SK-N-SH (cell line): ENCODE measurements at places on chromosomes 1 and 21. TPM values are rescaled to one million over a fixed set of nuclear protein-coding genes. Genes with fewer than 3 reads are reported as not detected.

The ZNF644 gene
- polyA plus RNA-seq, result 5.6 and 6.8 TPM in 2 replicates

The PLA2G5 gene
- not detected in 2 replicates for polyA plus RNA-seq

The ZYG11A gene
- 0.41 TPM in 2 replicates for polyA plus RNA-seq

The SNX7 gene
- 16.0 and 51.3 TPM in 2 replicates for polyA plus RNA-seq

The ESRRG gene
- 0.26 and 0.57 TPM in 2 replicates for polyA plus RNA-seq

DNA sequence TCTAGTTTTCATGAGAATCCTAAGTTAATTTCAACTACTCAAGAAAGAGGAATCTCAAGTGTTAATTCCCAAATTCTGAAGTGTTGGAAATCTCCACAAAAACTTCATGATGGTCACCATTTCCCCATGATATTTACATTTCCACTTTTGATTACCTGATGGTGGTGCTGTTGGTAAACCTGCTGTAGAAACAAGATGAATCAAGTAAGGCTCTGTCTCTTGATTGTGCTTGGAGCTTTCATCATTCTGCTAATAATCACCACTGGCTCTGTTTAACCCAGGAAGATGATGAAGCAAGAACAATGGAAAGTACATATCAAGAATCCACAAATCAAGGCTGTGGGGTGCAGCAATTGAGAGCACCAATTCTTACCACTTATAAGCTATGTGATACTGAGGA, 77.8 kb downstream of the C4BPA start:
- H3K27me3 ChIP-seq, result peaks cover 4% of the 10 kb centered on the region; the same call in 1 of the 2 replicates
- no peaks in the 10 kb centered on the region for H3K4me1 ChIP-seq
- no peak overlapping the region for H3K27ac ChIP-seq

DNA sequence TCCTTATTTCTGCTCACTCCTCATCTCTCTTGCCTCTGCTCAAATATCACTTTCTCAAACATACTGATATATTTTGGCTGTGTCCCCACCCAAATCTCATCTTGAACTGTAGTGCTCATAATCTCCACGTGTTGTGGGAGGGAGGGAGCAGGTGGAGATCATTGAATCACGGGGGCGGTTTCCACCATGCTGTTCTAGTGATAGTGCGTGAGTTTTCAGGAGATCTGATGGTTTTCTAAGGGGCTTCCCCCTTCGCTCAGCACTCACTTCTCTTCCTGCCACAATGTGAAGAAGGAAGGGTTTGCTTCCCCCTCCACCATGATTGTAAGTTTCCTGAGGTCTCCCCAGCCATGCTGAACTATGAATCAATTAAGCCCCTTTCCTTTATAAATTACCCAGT, 26.6 kb downstream of the ZBTB8OS start:
- H3K27ac ChIP-seq, result no peak overlapping the region
- H3K27me3 ChIP-seq, result no peaks in the 10 kb centered on the region
- H3K36me3 ChIP-seq, result peaks cover 9% of the 10 kb centered on the region; the same call in 1 of the 2 replicates
- DNase-seq, result no peak
- H3K4me1 ChIP-seq, result no peaks in the 10 kb centered on the region
- no peak overlapping the region for H3K4me3 ChIP-seq

DNA sequence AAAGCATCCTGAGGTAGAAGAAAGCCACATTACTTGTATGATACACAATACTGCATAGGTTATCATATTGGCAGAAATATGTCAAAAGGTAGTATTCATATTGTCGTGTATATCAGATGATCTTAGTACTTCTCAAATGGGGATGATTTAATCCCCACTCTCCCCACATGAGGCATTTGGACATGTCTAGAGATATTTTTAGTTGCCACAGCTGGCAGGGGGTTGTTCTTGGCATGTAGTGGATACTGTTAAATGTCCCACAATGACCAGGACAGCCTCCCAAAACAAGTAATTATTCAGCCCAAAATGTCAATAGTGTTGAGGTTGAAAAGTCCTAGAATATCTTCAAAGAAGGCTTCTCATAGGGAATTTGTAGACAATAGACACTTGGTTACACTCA, 162.8 kb downstream of the NEGR1 start:
- no peaks in the 10 kb centered on the region for H3K27me3 ChIP-seq
- no peak for DNase-seq
- H3K27ac ChIP-seq, result no peak overlapping the region
- no peak overlapping the region for H3K4me3 ChIP-seq
- no peaks in the 10 kb centered on the region for H3K36me3 ChIP-seq

GRCh38 chr1:203913073-203913521, 51.7 kb downstream of the SNRPE start:
- no peaks in the 10 kb centered on the region for H3K27me3 ChIP-seq
- H3K4me1 ChIP-seq, result no peaks in the 10 kb centered on the region
- H3K4me3 ChIP-seq, result no peak overlapping the region
- no peak for DNase-seq
- no peaks in the 10 kb centered on the region for H3K36me3 ChIP-seq

GRCh38 chr1:58397187-58397820, 149.2 kb downstream of the OMA1 start:
- no peak for DNase-seq
- peaks cover 30% of the 10 kb centered on the region for H3K4me1 ChIP-seq
- peak overlapping the region; percentile 85 for H3K27ac ChIP-seq
- H3K4me3 ChIP-seq, result no peak overlapping the region
- no peaks in the 10 kb centered on the region for H3K36me3 ChIP-seq

DNA sequence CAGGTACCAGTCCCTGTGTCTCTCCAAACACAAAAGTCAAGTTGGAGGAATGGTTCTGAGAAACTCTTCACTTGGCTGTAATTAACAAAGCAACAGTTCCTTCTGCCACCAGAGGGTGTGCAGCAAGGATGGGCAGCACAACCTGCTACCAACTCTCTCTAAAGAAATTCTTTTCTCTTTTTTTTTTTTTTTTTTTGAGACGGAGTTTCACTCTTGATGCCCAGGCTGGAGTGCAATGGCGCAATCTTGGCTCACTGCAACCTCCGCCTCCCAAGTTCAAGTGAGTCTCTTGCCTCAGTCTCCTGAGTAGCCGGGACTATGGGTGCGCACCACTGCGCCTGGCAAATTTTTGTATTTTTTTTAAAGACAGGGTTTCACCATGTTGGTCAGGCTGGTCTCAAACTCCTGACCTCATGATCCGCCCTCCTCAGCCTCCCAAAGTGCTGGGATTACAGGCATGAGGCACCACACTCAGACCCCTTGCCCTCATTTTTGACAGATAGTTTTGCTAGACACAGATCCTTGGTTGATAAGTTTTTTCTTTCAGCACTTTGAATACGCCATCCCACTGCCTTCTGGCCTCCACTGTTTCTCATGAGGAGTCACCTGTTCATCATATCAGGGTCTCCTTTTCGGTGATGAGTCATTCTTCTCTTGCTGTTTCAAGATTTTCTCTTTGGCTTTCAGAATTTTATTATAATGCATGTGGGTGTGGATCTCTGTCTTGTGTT, 12.1 kb upstream of the DEGS1 start:
- H3K4me3 ChIP-seq, result no peak overlapping the region
- H3K27me3 ChIP-seq, result no peaks in the 10 kb centered on the region
- H3K36me3 ChIP-seq, result no peaks in the 10 kb centered on the region
- peak; percentile 23 for DNase-seq
- H3K27ac ChIP-seq, result no peak overlapping the region
- 0 out of 2 replicates have a peak, but pooled peaks cover 3% of the 10 kb centered on the region for H3K4me1 ChIP-seq

GRCh38 chr1:100710906-100711682, 8.4 kb upstream of the VCAM1 start:
- H3K36me3 ChIP-seq, result no peaks in the 10 kb centered on the region
- H3K4me1 ChIP-seq, result no peaks in the 10 kb centered on the region
- no peak overlapping the region for H3K4me3 ChIP-seq
- no peak overlapping the region for H3K27ac ChIP-seq
- DNase-seq, result no peak

DNA sequence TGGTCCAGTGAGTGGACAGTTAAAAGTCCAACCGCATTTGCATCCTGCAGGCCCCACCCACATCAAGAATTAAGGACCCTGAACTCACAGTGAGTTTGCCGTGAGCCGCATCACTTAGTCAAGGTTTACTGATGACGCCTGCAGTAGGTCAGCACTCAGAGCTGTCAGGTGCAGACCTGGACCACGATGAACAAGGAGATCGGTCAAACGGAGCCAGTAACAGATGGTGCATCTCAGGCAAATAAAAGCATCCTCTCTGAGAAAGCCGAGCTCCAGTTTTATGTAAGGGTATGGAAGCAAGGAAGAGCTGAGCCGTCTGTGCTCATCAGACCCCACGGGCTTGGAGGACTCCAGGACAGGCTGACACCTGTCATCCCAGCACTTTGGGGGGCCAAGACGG, 4.5 kb downstream of the PRDM15 start:
- DNase-seq, result no peak
- peaks cover 25% of the 10 kb centered on the region for H3K4me1 ChIP-seq
- H3K36me3 ChIP-seq, result no peaks in the 10 kb centered on the region; the same call in 1 of the 2 replicates
- H3K27me3 ChIP-seq, result no peaks in the 10 kb centered on the region

DNA sequence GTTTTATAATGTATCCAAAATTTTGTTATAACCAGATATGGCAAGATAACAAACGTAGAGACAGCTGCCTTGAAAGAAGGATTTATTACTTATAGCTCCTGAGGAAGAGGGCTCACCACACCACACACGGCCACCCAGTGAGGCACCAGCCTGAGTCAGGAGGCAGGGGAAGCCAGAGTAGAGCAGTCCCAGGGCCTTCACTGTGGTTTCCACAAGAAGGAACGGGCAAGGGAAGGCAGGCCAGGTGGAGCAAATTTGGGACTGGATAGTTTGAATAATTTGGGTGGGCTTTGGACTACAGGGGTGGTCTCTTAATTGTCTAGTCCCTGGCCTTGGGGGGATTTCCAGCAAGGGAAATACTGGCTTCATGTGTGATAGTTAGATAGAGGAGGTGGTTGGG, 72.5 kb downstream of the RRAGC start:
- peaks cover 43% of the 10 kb centered on the region for H3K27me3 ChIP-seq
- H3K4me3 ChIP-seq, result no peak overlapping the region
- H3K4me1 ChIP-seq, result peaks cover 7% of the 10 kb centered on the region; the same call in 1 of the 2 replicates
- DNase-seq, result no peak
- H3K27ac ChIP-seq, result no peak overlapping the region

GRCh38 chr21:45695086-45695485, 51.6 kb downstream of the PCBP3 start:
- peaks cover 14% of the 10 kb centered on the region for H3K4me1 ChIP-seq
- no peaks in the 10 kb centered on the region for H3K36me3 ChIP-seq
- no peak for DNase-seq
- H3K27ac ChIP-seq, result no peak overlapping the region
- H3K4me3 ChIP-seq, result no peak overlapping the region

GRCh38 chr1:165942927-165943597, 115.6 kb downstream of the UCK2 start:
- no peak overlapping the region for H3K27ac ChIP-seq
- H3K4me3 ChIP-seq, result no peak overlapping the region
- no peaks in the 10 kb centered on the region for H3K36me3 ChIP-seq
- H3K4me1 ChIP-seq, result no peaks in the 10 kb centered on the region

- H3K36me3 ChIP-seq, result peaks cover 7% of the 10 kb centered on the region; the same call in 1 of the 2 replicates
- H3K27ac ChIP-seq, result no peak overlapping the region
- no peak for DNase-seq
- peaks cover 61% of the 10 kb centered on the region for H3K4me1 ChIP-seq
- no peak overlapping the region for H3K4me3 ChIP-seq
Measured at GRCh38 chr1:206687915-206688442, 3.3 kb downstream of the MAPKAPK2 start.

GRCh38 chr1:54218883-54219687, 19.1 kb downstream of the MRPL37 start:
- H3K27ac ChIP-seq, result peak overlapping the region; percentile 26; the same call in 1 of the 2 replicates
- no peaks in the 10 kb centered on the region for H3K27me3 ChIP-seq
- H3K4me1 ChIP-seq, result no peaks in the 10 kb centered on the region
- no peak overlapping the region for H3K4me3 ChIP-seq
- no peak for DNase-seq

DNA sequence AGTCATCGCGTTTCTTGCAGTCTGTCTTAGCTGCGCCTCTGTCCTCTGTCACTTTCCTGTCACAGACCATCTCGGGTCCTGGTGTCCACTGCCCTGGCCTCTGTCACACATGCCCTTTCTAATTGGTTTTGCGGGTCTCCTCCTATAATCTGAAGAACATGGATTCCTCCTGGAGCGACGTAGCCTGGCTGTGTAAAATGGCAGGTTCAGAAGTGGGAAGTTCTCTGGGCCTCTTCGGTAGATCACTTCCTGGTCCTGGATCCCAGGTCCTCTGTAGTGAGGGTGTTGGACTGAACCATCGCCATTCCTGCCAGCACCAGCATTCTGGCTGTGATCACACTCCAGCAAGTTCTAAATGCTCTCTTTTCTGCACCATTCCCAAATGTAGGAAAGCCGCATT, 857 bp downstream of the FAM3B start:
- no peak overlapping the region for H3K27ac ChIP-seq
- no peaks in the 10 kb centered on the region for H3K4me1 ChIP-seq
- no peak overlapping the region for H3K4me3 ChIP-seq
- DNase-seq, result no peak
- H3K36me3 ChIP-seq, result no peaks in the 10 kb centered on the region
- peaks cover 12% of the 10 kb centered on the region; the same call in 1 of the 2 replicates for H3K27me3 ChIP-seq

GRCh38 chr1:86703696-86704457, 499 bp upstream of the SH3GLB1 start:
- H3K27me3 ChIP-seq, result no peaks in the 10 kb centered on the region
- peak overlapping the region; percentile 92 for H3K4me3 ChIP-seq
- DNase-seq, result no peak
- H3K36me3 ChIP-seq, result peaks cover 2% of the 10 kb centered on the region; the same call in 1 of the 2 replicates

DNA sequence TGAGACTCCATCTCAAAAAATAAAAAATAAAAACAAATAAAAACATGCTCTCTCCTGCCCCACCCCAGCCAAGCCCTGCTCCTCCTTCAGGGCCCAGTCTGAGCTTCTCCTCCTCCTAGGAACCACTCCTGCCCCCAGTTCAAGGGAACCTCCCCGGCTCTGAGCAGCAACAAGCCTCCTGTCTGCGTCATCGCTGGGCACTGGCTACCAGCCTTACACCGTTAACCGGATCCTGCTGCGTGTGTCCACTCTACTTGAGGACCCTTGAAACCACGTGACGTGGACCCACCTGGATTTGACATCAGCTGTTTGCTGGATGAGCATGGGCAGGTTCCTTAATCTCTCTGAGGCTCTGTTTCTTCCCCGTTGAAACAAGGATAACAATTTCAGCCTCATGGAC, 1.6 kb upstream of the TAS1R2 start:
- no peak for DNase-seq
- H3K36me3 ChIP-seq, result no peaks in the 10 kb centered on the region
- no peak overlapping the region for H3K4me3 ChIP-seq
- no peak overlapping the region for H3K27ac ChIP-seq

GRCh38 chr1:18869847-18870594, 10.6 kb upstream of the TAS1R2 start:
- H3K36me3 ChIP-seq, result no peaks in the 10 kb centered on the region
- no peak overlapping the region for H3K27ac ChIP-seq
- H3K27me3 ChIP-seq, result peaks cover 12% of the 10 kb centered on the region; the same call in 1 of the 2 replicates

DNA sequence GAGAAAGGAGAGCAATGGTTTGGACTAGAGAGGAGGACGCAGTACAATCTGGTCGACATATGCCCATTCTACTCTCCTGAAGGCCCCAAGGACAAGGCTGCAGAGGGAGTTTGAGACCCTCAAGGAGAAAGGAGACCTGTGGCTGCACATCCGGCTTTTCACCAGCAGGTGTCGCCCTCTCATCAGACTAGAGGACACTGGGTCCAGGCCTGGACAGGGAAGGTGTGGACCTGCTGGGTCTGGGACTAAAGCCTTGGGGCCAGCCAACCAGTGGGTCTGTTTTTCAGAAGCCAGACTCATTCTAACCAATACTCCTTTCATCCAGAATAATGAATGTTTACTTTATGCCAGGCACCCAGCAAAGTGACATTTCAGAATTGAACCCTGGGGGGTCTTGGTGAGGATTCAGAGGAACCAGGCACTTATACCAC, 5.0 kb downstream of the SRARP start:
- peaks cover 5% of the 10 kb centered on the region; the same call in 1 of the 2 replicates for H3K4me1 ChIP-seq
- no peak overlapping the region for H3K27ac ChIP-seq
- peak; percentile 91 for DNase-seq

GRCh38 chr1:215794156-215794555, 227.1 kb downstream of the KCTD3 start:
- no peaks in the 10 kb centered on the region for H3K4me1 ChIP-seq
- DNase-seq, result no peak
- H3K36me3 ChIP-seq, result no peaks in the 10 kb centered on the region
